ENCODE measurements at places on chromosomes 5 and 9.

- DNase-seq, result no peak
Observed at GRCh38 chr5:69001627-69002026, 92.2 kb upstream of the SLC30A5 start.

- no peak for DNase-seq
Observed at GRCh38 chr5:120388016-120388781, 75.9 kb upstream of the PRR16 start.

DNA sequence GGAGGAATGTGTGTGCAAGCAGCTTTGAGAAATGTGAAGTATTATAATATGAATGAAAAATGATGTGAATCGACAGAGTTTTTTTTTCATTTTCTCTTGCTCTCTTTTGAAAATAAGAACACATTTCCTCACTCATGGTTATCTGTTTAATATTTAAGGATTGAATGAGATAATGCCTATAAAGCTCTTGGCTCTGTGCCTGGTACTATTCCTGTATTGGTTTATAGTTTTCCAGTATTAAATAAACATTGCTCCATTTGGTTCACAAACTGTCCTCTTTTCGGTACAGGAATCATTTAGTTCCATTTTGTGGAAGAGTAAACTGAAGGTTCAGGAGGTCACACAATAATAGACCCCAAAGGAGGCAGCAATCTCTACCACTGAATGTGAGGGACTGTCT is 1185.5 kb upstream of the WWC1 start:
- DNase-seq, result no peak

GRCh38 chr5:178207917-178208280 is 3.6 kb downstream of the HNRNPAB start:
- DNase-seq, result no peak

DNA sequence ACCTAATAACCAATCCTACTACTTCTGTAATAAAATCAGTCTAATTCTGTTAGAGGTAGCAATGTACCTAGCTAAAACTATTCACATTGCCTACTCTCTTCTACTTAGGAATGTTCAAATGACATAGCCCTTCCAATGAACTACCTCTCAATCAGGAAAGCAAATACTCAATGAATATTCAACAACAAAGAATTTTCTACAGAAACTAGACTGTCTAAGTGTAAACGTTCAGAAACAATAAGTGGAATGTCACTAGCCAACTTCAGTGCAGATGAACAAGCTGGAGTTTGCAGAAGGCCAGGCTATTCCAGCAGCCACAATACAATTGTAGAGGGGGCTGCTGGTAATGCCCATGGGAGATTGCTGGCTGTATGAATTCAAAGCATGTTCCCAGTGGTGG is 743.2 kb upstream of the CDH10 start:
- DNase-seq, result no peak

DNA sequence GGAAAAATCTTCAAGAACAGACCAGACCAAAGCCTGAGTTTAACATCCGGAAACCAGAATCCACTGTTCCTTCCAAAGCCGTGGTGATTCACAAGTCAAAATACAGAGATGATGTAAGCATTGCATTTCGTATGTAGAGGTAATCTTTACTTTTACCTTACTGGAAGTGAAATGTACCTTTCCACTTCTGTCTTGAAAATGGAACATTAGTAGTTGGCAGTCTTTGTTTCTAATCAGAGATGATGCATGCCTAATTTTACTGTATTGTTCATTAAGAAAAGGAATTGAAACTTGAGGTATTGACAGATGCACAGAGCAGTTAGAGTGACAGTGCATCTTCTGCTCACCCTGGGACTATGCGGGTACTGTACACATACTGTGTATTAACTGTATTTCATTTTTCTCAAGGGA is 34.6 kb downstream of the HABP4 start:
- DNase-seq, result no peak

DNA sequence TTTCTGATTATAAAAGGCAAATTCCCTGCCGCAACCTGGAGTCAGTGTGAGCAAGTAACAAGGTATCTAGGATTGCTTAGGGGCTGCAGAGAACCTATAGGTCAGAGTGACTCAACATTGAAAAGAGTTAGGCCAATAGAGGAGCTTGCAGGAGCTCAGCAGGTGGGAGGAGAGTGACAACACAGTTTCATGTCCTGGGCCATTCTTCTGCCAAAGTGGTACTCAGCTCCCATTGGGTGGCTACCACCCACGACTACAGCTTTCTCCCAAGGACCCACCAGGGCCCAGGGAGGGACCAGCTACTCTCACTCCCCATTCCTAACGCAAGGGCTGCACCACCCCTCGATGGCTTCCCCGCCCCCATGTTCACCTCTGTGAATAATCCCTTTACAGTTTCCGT is 86.7 kb upstream of the SPATA31C2 start:
- no peak for DNase-seq

GRCh38 chr5:118604106-118604505 is 384.2 kb downstream of the DTWD2 start:
- no peak for DNase-seq

GRCh38 chr9:27297050-27297449 is at the start of gene EQTN:
TSS of gene EQTN (minus strand) at chr9:27297150. CDS start at chr9:27297055, 95 bp downstream.
- DNase-seq, result no peak

DNA sequence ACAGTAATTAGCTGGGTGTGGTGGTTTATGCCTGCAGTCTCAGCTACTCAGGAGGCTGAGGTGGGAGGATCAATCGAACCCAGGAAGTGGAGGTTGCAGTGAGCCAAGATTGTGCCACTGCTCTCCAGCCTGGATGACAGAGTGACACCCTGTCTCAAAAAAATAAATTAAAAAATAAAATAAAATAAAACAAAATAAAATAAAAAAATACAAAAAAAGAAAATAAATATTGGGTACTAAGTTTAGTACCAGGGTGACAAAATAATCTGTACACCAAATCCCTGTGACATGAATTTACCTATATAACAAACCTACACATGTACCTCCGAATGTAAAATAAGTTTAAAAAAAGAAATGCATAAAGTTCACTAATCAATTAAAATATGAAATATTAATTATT is 666.0 kb upstream of the CDH18 start:
- no peak for DNase-seq

- DNase-seq, result no peak
Observed at GRCh38 chr5:143889986-143890385, 78.0 kb downstream of the HMHB1 start.

- no peak for DNase-seq
Observed at GRCh38 chr9:121178676-121179372, 22.8 kb downstream of the RAB14 start.

DNA sequence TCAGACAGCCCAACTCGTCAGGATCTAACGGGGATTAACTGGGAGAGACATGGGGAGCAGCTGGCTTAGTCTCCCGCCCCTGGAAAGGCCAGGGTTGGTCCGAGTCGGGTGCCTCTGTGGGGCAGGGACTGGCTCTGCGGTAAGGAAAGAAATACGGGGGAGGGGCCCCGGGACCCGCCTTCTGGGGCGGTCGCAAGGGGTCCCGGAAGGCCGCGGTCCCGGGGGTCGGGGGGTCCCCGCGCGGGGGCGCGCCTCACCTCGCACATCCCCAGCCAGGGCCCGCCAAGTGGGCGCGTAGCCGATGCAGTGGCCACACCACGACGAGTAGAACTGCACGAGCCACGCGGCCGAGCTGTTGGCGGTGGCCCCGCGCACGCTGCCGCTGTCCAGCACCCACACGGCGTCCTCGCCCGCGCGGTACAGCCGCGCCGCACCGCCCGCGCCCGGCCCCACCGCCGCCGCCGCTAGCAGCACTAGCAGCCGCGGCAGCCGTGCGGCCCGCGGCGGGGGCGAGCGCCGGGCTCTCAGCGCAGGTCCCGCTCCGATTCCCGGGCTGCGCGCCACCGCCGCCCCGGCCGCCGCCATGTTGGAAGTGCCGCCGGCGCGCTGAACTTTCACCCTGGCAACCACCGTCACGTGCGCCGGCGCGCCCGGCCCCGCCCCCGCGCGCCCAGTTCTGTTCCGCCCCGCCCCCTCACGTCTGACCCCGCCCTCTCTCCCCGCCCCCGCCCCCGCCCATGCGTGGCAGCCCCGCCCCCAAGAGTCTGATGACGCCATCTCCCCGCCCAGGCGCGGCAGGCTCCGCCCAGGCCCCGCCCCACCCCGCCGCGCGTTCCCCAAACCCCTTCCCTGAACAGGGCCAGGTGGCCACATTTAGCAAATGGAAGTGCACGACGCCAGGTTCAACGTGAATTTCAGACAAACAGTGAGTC is at the start of gene QSOX2:
Gene QSOX2 (minus strand): TSS at position 594 of the 932 bp plus-strand sequence. CDS start 9 bp downstream, at position 585.
- DNase-seq, result peak; percentile 86

GRCh38 chr5:176837707-176838115 is 27.4 kb downstream of the UNC5A start:
- DNase-seq, result peak; percentile 69

DNA sequence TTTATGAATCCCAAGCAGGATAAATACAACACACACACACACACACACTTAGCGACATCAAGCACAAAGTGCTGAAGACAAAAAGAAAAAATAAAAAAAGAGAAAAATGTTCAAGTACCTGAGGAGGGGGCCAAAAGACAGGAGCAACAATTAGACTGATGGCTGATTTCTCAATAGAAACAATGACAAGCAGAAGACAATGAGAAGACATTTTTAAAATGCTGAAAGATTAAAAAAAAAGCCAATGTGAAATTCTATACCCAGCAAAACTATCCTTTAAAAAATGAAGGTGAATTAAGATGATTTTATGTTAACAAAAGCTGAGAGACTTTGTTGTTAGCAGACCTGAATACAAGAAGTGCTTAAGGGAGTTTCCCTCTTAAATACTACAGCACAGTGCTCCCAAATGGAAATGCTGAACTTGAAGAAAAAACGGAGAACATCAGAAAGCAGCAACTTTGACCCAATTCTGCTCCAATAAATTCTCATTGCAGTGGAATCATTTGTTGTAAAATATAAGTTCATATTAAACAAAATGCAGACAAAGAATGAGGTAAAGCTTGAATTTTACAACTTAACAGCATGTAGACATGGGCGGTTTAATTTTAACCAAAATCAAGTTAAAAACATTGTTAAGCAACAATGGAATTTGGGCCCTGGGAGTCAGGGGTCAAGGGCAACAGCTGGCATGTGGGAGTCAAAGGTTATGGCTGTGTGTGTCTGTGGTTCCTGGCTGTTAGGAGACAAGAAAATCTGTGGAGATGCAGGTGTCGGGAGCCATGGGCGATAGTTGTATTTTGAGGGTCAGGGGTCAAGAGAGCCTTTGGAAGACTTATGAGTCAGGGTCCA is 776 bp upstream of the RANBP17 start:
- DNase-seq, result no peak

GRCh38 chr5:54997081-54997480 is 11.7 kb upstream of the ESM1 start:
- no peak for DNase-seq

DNA sequence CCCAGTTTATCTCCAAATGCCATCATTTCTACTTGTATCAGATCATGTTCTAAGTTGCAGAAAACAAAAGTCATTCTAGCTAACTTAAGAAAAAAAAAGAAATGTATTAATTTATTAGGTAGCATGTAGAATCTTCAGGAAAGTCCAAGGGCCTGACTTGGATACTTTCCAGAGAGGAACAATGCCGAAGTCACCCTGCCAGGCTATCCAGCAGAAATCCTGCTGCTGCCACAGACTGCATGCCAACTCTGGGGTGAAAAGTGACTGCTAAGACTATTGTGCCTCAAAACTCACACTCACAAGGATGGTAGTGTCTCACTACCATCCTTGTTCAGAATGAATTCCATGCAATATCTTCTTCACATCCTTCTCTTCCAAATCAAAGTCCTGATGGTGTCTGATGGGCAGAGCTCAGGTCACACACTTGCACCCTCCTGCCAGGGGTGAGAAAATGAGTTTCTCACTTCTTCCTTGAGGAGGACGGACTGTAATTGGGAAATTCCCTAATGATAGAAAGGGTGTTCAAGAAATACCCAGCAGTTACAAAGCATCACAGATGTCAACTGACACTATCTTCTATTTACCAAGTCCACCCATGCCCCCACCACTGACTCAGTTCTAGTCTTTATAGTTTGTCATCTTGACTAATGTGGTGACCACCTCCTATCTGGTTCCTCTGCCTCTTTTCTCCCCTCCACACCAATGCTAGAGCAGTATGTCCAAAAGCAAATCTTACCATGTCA is 279.4 kb downstream of the CWC27 start:
- DNase-seq, result no peak

- DNase-seq, result peak; percentile 75
Observed at GRCh38 chr9:36151316-36152210, 15.0 kb downstream of the GLIPR2 start.

GRCh38 chr5:102411-103043 is 10.6 kb downstream of the PLEKHG4B start:
- DNase-seq, result no peak

DNA sequence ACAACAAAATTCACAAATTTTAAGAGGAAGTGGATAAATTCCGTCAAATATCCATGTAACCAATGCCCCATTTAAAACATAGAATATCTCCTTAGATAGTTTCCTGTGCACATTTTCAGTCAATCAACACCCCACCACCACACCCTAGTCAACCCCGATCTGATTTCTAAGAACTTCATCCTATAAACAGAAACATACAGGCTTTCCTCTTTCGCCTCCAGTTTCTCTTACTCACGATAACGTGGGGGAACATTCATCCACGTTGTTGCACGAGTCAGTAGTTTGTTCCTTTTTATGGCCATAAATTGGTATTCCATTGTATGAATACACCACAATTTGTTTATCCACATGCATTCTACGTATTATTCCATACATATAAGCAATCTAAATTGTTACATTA is 35.6 kb upstream of the TRIO start:
- DNase-seq, result no peak

DNA sequence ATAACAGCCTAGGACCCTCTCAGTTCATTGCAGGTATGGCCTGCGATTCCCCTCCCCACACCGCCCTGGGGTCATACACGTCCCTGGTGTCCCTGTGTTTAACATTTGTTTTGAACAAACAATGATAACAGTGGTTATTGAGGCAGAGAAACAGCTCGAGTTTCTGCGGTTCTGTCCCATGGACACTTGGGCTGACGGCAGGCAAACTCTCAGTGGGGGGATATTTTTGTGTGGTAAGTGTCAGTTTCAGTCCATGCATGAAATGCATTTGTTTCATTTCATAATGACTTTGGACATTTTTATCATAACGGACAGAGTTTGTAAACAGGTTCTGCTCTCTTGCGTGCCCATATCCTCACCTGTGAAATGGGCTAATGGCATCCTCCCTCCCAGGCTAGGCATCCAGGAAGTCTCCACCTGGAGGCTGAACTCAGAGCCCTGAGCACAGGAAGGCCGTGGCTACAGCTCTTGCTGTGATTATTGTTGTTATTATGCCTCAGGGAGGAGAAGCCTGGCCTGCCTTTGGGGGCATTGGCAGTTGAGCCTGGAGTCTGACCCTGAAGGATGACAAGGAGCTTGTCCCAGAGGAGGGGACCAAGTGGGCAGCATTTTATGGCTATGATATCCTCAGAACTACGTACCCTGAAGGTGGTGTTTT is 190.9 kb downstream of the GADD45G start:
- DNase-seq, result no peak

All from stimulated activated CD4-positive, alpha-beta T cell treated with anti-CD3 and anti-CD28 coated beads, Interleukin-12 subunit alpha, Interleukin-12 subunit beta, amount 100 ng/mL, for 4 hours (primary cell).